ENCODE measurements at places on chromosomes 7 and 10. TPM values are rescaled to one million over a fixed set of nuclear protein-coding genes. Genes with fewer than 3 reads are reported as not detected.

DNA sequence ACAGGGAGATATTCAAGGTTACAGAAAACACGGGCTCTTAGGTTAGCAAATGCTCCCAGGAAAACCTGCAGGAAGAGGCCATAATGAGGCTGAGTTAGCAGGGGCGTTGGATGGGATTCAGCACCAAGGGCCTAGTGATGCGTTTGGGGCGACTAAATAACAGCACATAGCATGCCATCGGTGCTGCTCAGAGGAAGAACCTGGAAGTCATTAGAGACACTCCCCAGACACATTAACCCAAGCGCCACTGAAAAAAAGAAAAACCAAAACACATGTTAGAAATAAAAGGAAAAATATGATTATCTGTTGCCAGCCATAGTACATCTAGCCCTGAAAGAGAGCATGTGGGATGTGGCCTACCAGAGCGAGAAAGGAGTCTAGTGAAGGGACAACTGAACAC, 28.8 kb upstream of the OPALIN start:
- DNase-seq: no peak

DNA sequence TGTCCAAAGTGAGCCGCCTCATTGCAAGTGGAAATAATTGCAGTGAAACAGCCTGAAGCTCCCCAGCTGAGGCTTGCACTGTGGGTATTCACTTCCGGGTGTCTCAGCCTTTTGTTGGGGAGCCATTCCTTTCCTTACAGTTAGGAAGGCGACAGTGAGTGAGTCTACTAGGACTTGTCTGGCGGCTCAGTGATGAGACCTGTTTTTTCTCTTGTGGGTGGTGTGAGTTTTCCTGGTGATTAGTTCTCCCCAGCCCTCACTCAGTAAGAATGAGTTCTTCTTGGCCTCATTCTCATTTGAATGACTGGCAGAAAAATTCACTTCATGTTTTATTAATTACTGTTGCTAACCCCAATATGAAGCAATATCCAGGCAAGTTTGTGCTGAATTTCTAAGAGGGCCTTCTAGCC, 2.6 kb downstream of the PGAM1 start:
- DNase-seq: no peak

The VSTM4 gene
- 12.2 TPM for total RNA-seq

- DNase-seq: peak; percentile 87
These were observed 1.7 kb upstream of the CXCL12 start for GRCh38 chr10:44386546-44387052.

- DNase-seq: peak; percentile 35
These were observed 52.8 kb downstream of the DLG5 start for GRCh38 chr10:77873536-77874380.

DNA sequence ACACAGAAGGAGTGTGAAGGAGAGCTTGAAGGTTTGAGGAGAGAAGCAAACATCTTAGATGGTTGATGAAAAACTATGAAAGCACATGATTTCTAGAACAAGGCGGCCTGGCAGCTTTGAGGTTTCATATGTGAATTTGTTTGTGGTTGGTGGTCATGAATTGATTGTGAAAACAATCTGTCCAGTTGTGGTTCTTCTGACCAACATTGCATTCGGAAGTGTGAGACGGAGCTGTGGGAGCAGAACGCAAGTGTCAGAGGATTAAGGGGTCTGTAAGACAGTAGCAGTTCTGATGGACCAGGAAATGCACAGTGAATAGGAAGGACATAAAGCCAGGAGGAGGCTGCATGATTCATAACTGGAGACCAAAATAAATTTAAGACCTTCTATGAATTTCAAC, 594.6 kb downstream of the NXPH1 start:
- DNase-seq: no peak

DNA sequence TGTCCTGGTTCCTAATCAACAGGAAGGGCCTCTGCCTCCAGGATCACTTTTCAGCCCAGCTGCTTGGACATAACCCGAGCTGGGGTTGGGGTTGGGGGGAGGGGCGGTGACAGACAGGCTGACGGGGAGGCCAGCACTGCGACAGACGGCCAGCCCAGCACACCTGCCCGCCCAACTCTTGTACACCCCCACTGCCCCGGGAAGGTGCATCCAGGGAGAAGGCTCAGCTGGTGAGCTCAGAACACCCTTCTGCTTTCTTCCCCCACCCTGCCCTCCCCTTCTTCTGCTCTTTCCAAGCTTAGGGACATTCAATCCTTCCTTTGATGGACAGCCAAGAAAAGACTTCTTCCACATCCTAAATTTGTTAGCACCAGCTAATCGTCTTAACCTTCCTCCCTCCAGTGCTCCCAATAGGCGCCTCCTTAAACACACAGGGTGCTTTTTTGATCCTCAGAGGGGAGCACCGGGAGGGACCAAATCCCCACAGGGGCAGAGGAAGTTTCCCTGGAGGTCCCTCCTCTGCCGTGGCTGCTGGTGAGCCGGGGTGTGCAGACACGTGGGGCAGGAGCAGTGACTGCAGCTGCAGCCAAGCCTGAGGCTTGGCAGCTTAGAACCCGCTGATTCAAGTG, 44.7 kb downstream of the COL13A1 start:
- DNase-seq: no peak

The CDH23 gene
- 5.4 TPM for total RNA-seq

The SFTPA2 gene
- total RNA-seq: 0.35 TPM

GRCh38 chr7:106501605-106502580, 159.1 kb downstream of the CCDC71L start:
- no peak for DNase-seq

GRCh38 chr7:41867639-41868280, 164.9 kb upstream of the INHBA start:
- DNase-seq: no peak

DNA sequence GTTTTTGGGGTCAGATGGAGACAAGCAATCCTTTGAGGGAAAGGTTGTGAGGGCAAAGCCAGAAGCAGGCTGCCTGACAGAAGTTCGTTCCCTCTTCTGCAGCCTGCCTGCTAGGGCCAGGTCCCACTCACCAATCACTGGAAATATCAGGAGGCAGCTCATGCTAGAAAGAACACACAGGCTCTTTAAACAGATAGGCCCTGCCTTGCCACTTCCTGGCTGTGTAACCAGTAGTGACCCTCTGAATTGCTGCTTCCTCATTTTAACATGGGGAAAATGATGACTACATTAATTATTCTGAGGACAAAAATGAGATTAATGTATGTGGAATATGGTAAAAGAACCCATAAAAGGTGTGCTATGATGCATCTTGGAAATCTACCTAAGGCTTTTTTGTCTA, 50.5 kb upstream of the MRLN start:
- DNase-seq: no peak

DNA sequence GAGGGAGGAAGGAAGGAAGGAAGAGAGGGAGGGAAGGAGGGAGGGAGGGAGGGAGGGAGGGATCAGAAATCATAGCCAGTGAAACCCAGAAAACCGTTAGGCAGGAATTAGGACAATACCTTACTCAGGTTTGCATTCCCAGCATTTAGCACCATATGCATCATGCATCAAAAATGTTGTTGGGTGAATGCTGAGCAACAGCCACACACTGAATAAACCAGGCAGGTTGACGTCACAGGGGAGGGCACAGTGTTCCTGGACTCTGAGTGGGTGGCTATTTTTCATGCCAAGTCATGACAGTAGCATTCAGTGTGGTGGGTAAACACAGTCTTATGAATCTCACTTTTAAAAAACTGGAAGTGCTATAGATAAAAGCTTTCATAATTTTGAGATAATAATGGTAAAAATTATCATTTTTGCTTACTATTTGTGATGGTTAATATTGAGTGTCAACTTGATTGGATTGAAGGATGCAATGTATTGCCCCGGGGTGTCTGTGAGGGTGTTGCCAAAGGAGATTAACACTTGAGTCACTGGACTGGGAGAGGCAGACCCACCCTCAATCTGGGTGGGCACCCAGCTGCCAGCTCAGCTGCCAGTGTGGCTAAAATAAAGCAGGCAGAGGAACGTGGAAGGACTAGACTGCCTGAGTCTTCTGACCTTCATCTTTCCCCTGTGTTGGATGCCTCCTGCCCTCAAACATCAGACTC, 199.1 kb upstream of the PRKCQ start:
- DNase-seq: no peak

- DNase-seq: no peak
These were observed 57.9 kb downstream of the MTPN start for GRCh38 chr7:135919071-135919841.

The MYL10 gene
- not detected for total RNA-seq

- DNase-seq: peak; percentile 72
These were observed 132.6 kb upstream of the PODXL start for GRCh38 chr7:131688738-131689661.

GRCh38 chr7:132815130-132815529, 238.9 kb upstream of the PLXNA4 start:
- no peak for DNase-seq

All from left ventricle myocardium superior (tissue), 1 donor.